Muscle of back (tissue), 13 donors: ENCODE measurements at places on chromosomes 5 and 9. TPM values are rescaled to one million over a fixed set of nuclear protein-coding genes. Genes with fewer than 3 reads are reported as not detected.

Gene NPR3
- 23.0 TPM for polyA plus RNA-seq

DNA sequence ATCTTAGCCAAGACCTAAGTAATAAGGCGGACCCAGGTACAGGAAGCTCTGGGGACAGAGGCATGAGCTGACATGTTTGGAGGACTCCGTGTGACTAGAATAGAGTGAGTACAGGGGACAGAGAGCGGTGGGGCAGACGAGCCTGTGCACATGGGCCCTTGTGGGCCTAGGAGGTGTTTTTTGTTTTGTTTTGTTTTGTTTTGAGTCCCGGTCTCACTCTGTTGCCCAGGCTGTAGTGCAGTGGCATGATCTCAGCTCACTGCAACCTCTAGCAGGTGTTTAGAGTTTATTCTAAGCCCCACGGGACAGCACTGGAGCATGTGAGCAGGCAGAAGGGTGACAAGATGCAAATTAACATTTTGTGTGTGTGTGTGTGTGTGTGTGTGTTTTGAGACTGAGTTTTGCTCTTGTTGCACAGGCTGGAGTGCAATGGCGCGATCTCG lies 3.1 kb upstream of the EEIG1 start:
- DNase-seq, result no peak

- DNase-seq, result no peak
Observed at GRCh38 chr5:141199359-141200235, at the start of gene PCDHB11. PCDHB11 (plus strand) TSS chr5:141199627; CDS start chr5:141199775, 148 bp downstream.

GRCh38 chr9:103410059-103410458 lies 414.9 kb downstream of the CYLC2 start:
- DNase-seq, result no peak

- DNase-seq, result no peak
Observed at GRCh38 chr9:116958881-116959280, 271.8 kb downstream of the TRIM32 start.

DNA sequence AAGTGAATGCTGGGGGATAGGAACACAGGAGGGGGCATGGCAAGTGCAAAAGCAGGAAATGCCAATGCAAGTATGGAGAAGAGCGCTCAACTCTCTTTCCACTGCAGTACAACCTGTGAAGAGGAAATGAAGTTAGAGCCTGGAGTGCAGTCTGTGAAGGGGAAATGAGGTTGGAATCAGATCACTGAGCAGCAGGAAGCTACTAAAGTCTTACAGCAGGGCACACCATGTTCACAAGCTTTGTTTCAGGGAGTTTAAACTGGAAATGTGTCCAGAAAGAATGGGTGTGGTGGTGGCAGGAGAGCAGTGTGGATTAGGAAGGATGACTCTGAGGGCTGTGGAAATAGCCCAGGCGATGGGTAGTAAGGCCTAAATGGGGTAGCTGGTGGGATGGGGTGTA lies 15.4 kb downstream of the ARHGEF37 start:
- DNase-seq, result no peak

DNA sequence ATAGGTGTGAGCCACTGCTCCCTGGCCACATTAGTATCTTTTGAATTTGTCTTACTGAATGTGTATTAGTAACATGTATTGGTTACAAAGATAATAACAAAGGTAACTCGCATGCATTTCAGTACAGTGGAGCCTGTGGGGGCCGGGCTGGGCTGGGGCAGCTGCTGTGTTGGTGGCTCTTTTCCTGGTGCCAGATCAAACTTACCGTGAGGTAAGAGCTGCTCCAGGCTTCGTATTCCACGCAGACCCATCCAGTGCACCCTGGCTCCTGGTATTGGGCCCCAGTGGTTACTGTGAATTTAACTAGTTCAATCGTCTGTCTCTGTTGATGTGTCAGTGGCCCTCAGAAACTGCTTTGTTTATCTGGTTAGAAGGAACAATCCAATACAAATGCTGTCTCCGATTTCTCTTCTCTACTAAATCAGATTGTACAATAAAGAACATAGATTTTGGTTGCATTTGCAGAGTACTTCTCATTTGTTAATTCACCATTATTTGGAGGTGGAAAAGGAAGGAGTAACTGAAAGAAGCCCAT lies 15.6 kb downstream of the PRRC2B start:
- DNase-seq, result no peak
